BJ (cell line): ENCODE measurements at places on chromosomes 5 and 9. TPM values are rescaled to one million over a fixed set of nuclear protein-coding genes. Genes with fewer than 3 reads are reported as not detected.

DNA sequence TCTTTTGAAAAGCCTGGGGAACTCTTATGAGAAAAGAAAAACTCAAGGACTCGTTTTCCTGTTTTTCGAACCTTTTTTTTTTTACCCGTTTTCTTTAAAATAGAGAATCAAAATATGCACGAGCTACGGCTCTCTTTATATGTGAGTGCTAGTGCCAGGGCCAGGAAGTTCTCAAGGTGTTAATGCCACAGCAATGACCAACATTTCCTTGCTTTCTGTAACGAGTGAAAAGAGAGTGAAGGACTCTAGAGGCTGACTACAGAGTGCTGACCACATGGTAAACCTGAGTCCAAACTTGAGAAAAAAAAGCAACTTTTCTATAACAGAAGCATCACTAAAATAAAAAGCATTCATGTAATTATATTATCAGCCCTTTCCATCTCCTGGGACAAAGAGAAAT lies 102.2 kb upstream of the SLC28A3 start:
- DNase-seq = no peak

The PCDHB10 gene
- 0.18 and 0.28 TPM in 2 replicates for polyA plus RNA-seq

GRCh38 chr5:76690704-76691466 lies 25.0 kb upstream of the F2R start:
- no peak for DNase-seq

GRCh38 chr9:5947912-5948311 lies 57.2 kb downstream of the MLANA start:
- DNase-seq = no peak

The INSL6 gene
- polyA plus RNA-seq = not detected in 2 replicates

The PHAX gene
- 40.7 and 41.6 TPM in 2 replicates for polyA plus RNA-seq

- no peak for DNase-seq
Measured at GRCh38 chr5:146675636-146676035, 159.6 kb upstream of the GPR151 start.

DNA sequence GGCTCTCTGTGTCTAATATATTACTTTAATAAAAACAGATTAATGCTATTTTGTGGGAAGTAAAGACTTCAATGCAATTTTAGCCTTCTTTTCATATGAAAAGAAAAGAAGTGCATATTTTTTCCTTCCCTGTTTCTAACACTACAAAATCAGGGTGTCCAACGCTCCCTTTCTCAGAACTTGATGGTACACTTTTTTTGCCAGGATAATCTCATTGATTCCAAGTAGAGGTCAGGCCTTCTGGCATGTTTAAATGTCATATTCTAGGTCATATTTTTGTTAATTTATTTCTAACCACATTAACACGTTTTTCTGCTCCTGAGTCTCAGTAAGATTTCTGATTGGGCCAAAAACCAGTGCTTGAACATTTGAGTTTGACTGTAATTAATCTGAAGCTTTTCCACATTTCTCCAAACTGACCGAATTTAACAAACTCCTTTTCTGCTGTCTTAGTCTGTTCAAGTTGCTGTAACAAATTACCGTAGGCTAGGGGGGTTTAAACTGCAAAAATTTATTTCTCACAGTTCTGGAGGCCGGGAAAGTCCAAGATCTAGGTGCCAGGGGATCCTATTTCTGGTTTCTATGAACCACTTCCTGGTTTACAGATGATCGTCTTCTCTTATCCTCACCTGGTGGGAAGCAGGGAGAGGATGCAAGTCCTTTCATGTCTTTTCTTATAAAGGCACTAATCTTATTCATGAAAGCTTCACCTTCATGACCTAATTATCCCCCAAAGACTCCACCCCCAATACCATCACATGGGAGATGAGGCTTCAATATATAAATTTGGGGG lies 63.2 kb upstream of the ELL2 start:
- no peak for DNase-seq

DNA sequence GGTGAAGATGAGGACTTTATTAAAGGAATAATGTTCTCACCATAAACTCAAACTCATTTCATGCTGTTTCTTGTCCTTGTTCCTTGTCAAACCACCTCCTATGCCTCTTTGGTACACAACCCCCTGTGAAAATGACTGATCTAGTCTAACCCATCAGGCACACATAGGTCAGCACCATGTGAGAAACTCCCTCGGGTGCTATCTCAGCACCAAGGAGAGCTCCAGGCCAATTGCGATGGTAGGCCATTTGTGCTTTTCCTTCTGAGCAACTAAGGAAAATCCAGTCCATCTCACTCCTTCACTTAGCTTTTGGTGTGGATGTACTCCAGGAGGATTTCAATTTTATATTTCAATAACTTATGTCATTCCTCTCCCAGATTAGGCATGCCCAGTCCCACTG lies 199.8 kb downstream of the ZNF608 start:
- DNase-seq = no peak

GRCh38 chr9:3359778-3360177 lies 166.0 kb downstream of the RFX3 start:
- DNase-seq = no peak

The IFNA6 gene
- polyA plus RNA-seq = not detected in 2 replicates

DNA sequence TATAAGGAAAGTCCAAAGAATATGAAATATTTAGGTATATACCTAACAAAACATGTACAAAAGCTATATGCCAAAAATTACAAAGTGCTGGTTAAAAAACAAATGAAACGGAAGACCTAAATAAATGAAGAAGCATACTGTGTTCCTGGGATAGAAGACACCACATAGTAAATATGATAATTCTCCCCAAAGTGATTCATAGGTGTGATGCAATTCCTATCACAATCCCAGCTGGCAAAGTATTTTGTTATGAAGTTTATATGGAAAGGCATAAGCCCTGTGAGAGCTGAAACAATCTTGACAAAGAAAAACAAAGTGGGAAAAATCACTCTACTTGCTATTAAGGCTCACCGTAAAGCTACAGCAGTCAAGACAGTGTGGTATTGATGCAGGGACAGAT lies 2.6 kb upstream of the SMIM23 start:
- DNase-seq = no peak

GRCh38 chr5:150121448-150122157 lies 34.0 kb downstream of the PDGFRB start:
- DNase-seq = no peak

The TAS2R1 gene
- 0.06 and 0.54 TPM in 2 replicates for polyA plus RNA-seq

DNA sequence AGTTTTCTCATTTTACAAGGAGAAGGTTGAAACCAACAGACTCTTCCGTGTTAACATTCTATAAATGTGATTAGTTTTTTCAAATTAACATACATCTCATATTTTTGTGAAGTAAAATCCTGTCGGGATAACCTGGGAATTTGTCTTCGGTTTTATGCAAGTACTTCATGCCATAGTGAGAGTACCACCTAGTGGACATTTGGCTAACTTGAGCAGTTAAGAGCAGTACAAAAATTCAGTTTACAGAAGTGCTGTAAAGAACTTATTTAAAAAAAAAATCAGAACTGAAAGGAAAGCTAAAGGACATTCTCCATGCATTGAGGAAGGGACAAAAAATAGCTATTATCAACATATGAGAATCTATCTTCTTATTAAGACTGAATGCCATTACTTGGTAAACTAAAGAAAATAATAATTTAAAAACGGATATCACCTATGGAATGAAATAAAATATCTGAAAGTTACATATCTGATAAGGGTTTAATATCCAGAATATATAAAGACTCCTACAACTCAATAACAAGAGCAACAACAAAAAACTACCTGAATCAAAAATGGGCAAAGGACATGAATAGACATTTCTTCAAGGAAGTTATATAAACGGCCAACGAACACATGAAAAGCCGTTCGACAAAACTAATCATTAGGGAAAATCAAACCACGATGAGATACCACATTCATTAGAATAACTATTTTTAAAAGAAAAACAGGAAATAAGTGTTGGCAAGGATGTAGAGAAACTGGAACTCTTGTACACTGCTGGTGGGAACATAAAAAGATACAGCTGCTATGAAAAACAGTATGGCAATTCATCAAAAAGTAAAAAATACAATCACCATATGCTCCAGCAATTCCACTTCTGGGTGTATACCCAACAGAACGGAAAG lies 117.0 kb upstream of the GNA14 start:
- no peak for DNase-seq

DNA sequence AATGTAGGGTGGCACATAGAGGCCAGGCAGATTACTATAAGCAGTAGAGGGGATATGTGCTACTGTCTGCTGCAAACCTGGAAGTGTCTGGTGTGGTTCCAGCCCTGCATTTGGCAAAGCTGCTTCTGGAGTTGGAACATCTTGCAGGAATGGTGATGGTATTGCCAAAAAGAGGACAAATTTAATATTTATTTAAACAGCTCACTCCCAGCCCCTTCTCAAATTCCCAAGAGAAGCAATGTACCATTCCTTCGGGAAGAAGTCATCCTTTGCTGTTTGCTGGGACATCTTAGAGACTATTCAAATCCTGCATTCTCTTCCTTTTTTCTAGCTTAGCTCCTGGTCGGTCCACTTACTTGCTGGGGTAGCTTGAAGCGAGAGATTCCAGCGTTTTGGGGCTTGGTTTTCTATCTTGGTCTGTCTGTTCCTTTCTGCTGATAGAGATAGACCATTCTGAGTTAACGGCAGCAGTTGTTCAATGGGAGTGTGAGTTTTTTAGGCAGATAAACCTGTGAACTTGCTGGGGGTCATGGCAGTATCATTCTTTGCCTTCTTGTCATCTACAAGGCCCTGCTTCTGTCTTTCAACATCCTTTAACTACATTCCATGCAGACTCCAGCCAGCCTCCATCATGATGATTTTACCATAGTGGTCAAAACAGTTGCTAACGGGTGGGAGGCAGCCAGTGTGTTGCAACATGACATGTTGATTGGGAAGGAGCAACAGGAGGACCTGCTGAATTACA lies 69.9 kb downstream of the RCL1 start:
- no peak for DNase-seq

The PHF24 gene
- polyA plus RNA-seq = 0.02 and 0.09 TPM in 2 replicates

- no peak for DNase-seq
Measured at GRCh38 chr9:122857815-122858214, 29.4 kb upstream of the PDCL start.

DNA sequence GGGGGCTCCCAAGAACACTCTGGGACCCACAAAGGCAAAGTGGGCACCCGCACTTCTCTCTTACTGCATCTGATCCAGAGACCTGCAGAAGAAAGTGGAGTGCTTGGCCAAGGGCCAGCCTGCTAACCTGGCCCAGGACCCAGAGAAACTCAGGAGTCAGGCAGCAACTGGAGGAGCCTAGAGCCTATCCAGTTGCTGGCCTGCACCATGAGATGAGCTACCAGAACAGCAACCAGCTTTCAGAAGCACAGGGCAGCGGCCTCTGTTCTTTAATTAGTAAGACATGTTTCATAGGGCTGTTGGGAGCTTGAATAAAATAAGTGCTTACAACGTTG lies 298.3 kb downstream of the GADD45G start:
- no peak for DNase-seq

The ANKRD31 gene
- polyA plus RNA-seq = 0.02 and 0.07 TPM in 2 replicates

- DNase-seq = no peak
Measured at GRCh38 chr9:21428235-21428634, 12.0 kb upstream of the IFNA1 start.
